AG09319 (cell line): ENCODE measurements at places on chromosomes 12 and 14.

GRCh38 chr12:26047401-26048226 lies 77.2 kb downstream of the BHLHE41 start:
- DNase-seq = no peak

GRCh38 chr12:130286741-130287440 lies 50.8 kb upstream of the PIWIL1 start:
- DNase-seq = no peak

- DNase-seq = no peak
Observed at GRCh38 chr14:33834466-33835260, 116.2 kb downstream of the EGLN3 start.

- no peak for DNase-seq
Observed at GRCh38 chr12:86148612-86149011, 107.6 kb downstream of the MGAT4C start.

DNA sequence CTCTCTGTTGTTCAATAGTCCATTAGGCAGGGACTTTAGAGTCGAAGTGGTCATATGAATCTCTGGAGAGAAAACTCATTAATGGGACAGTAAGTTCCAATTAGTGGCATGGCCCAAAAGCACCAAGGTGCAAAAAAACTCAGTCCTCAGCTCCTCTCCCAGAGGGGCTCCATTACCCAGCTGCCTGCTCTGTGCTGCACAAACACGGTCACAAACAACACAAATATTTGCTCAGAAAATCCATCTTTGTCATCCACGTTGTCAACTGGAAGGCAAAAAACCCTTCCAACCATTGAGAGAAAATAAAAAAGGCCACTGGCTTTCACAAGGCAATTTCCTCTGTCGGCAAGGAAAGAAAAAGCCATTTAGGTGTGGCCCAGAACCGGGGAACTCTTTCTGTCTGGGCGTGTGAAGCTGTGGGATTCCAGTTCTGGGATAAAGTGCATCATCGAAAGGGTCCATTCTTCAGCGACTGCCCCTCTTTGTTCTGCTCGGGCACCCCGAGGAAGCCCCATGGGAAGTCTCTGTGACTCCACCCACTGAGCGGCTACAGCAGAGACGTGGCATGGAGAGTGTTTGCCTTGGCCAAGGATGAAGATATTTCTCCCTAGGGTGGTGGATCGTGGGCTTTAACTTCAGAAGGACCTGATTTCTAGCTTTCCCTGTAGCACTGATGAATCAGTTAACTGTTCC lies 137.6 kb downstream of the VRK1 start:
- DNase-seq = no peak

DNA sequence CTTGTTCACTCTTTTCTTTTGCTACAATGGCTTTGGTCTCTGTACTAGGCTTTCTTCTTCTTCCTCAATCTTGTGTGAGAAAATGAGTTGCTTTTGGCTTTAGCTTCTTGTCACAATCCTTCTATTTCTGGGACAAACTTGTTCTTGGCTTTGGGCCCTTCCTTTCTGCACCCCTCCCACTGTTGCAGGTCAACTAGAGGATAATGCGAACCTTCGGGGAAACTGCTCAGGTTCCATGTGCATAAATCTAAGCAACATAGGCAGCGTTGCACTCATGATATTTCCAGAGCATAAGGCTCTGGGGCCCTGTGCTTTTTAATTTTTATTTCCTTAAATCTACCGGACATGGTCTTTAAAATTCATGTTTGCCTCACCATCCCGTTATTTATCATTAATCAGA lies 89.8 kb upstream of the LRIG3 start:
- no peak for DNase-seq

GRCh38 chr12:46965137-46965536 lies 114.3 kb upstream of the PCED1B start:
- DNase-seq = no peak

DNA sequence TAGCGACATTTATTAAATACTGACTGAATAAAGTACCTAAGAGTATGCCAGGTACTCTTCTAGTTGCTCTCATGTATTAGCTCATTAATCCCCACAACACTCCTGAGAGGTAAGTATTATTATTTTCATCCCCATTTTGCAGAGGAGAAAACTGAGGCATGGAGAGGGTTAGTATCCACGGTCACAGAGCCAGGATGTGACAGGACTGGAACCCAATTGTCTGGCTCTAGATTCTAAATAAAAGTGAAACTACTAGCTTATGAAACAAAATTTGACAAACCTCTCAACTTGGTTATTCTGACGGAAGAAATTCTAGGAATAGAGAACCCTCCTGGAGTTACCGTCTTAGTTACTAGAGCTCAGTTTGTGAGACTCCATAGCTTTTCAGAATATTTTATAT lies 112.2 kb downstream of the CHST11 start:
- no peak for DNase-seq

DNA sequence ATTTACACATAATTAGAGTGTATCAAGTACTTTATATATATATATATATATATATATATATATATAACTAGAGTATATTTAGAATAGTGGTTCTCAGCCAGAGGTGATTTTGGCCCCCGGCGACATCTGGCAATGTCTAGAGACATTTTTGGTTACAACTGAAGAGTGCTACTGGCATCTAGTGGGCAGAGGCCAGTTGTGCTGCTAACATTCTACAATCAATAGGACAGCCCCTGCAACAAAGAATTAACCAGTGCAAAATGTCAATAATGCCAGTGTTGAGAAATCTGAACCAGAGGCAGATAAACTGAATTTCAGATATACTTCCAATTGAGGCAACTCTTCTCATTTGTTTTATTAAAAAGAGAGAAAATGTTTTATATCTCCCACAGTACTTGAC lies 8.9 kb downstream of the GTF2A1 start:
- DNase-seq = no peak
